Activated T-cell treated with anti-CD3 and anti-CD28 coated beads, Interleukin-2, amount 50 U/mL, for 24 hours (primary cell): ENCODE measurements at places on chromosomes 2 and 18.

DNA sequence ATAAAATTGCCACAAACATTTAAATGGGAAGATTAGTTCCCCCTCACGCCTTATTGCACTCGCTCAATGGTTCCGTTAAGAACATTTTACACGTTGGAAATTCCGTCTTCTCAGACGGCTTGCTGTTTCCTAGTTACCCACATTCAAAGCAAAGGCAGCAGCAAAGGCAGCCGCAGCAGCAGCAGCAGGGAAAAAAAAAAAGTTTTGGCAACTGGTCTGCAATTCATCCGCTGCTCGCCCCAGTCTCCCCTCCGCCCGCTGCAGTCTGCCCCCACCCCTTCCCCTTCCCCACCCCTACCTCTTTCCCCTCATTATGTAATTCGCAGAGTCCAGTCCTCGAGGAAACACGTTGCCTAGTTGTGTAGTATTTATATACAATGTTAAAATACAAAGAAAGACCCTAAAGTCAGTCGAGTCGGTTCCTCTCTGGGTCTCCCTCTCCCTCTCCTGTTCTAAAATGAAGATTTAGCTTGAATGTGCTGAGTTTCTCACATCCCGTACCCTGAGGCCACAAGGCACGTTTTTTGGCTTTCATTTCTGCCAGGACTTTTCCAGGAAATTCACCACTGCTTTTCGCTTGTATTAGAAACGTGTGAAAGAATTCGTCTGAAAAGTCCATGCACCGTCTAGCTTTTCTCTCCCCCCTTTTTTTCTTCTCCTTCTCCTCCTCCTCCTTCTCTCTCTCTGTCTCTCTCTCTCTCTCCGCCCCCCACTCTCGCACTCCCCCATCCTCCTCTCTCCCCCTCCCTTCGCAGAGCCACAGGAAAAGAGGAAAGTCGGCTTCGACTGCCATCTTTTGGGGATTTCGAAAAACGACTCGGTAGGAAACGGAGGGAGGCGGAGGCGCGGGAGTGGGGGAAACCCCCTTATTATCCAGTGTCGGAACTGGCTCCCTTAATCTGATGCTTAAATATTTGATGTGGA, 140.0 kb downstream of the MEIS1 start:
- no peak for DNase-seq

DNA sequence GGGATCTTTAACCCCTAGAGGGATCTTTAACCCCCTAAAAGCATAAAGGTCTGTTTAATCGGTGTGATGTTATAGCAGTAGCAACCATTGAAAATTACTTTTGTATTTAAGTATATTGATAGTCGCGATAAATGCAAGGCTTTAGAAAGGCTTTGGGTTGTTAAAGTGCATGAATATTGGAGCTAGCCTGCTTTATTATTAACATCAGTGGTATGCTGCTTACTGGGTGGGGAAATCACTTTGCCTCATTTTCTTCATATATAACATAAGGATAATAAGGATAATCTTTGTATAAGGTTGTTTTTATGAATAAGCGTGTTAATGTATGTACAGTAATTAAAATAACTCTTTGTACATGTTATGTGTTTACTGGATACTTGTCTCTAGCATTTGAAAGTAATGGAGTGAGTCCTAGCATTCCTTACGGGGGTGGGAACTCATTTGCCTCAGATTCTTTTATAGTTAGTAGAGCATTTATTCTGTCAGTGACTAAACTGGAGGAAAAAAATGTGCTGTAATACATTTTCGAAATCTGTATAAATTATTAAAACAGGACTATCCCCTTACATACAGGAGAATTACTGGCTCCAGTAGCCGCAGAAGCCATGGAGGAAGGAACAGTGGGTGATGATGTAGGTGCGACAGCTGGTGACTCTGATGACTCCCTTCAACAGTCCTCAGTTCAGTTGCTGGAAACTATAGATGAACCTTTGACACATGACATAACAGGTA, 122.2 kb downstream of the BIRC6 start:
- no peak for DNase-seq

DNA sequence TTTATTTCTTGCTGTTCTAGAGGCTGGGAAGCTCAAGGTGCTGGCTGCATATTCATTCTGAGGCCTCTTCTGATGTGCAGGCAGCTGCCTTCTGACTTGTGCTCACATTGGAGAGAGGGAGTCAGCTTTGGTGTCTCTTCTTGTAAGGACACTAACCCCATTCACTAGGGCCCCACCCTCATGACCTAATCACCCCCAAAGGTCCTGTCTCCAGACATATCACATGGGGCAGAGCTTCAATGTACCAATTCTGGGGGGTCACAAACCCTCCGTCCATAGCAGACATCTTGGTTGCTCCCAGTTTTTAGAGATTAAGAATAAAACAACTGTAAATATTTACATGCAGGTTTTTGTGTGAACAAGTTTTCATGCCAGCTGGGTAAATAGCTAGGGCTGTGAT, 109.1 kb downstream of the RTP5 start:
- DNase-seq = no peak

- no peak for DNase-seq
These were observed 38.8 kb downstream of the ACSL3 start for GRCh38 chr2:222899413-222900181.

DNA sequence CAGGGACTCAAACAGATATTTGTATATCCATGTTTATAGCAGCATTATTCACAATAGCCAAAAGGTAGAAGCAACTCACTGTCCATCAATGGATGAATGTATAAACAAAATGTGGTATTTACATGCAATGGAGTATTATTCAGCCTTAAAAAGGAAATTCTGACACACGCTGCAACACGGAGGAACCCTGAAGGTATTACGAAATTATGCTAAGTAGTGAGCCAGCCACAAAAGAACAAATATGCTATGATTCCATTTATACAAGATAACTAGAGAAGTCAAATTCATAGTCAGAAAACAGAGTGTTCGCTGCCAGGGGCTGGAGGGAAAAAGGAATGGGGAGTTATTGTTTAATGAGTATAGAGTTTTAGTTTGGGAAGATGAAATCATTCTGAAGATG, 61.0 kb upstream of the CDKL4 start:
- no peak for DNase-seq
